ENCODE measurements at places on chromosomes 16 and 17.

DNA sequence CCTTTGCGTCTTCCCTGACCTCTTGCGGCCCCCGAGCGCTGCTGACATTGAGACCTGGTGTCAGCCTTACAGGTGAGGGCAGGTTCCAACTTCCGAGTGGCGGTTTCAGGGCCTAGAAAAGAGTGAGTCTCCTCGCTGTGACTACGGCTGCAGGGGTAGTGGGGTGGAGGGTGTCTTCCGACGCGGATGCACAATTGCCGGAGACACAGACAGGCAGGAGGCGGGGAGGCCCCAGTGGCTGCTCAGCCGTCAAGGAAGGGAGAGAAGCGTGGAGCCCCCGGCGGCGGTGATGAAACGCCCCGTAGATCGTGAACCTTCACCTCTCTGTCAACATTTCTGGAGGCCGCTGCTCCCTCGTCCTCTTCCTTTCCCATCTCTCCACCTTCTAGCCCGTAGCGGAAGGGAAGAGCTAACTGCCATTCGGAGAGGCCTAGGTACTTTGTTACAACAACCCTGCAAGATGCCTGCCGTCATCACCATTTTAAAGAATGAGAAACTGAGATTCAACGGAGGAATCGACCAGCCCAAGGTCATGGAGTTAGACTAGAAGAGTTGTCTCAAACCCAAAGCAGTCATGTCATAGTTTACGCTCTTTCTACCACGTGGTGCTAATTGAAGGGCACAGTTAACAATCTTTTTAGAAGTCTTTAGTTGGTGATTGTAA lies 485 bp downstream of the DNAJA3 start:
- DNase-seq = no peak

DNA sequence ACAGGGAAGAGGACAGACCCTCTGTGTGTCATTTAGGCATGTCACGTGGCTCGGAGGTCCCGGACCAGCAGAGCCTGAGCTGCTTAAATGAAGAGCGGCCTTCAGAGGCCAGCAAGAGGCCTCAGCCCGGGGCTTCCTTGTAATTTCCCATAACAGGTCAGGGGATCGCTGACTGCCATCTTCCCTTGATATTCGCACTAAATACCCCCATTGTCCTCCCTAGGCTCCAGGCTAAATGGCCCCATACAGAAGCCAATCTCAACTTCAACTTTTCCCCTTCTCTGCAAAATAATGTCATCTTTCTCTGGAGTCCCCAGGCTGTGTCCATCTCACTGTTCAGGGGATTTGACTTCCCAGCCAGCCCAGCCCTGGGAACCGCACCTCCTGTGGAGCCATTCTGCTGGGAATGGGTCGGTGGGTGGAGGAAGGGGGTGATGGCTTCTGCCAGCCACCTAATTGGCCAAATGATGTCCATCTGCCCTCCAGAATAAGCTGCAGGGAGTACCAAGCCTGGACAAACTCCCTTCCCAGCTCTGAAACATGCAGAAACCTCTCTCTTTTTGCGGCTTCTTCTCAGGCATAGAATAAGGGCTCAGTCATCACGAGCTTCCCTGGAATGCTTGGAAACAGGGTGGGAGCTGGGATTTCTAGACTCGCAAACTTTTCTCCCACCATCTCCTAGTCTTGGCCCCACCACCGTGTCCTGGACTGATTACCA lies 129.9 kb downstream of the SDK2 start:
- no peak for DNase-seq

- DNase-seq = no peak
Observed at GRCh38 chr16:30858829-30859423, 35.0 kb downstream of the BCL7C start.

DNA sequence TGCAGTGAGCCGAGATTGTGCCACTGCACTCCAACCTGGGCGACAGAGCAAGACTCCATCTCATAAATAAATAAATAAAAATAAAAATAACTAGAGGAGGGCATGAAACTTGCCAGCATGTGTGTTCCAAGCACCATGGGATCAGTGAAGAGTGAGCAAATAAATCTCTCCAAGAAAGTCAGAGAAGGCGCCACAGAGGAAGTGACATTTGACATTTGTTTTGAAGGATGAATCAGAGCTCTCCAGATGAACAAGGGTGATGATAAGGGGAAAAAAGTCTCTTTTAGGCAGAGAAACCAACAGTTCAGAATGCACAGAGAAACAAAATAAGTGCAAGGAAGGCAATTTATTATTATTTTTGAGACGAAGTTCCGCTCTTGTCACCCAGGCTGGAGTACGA lies 50.3 kb downstream of the IST1 start:
- no peak for DNase-seq

DNA sequence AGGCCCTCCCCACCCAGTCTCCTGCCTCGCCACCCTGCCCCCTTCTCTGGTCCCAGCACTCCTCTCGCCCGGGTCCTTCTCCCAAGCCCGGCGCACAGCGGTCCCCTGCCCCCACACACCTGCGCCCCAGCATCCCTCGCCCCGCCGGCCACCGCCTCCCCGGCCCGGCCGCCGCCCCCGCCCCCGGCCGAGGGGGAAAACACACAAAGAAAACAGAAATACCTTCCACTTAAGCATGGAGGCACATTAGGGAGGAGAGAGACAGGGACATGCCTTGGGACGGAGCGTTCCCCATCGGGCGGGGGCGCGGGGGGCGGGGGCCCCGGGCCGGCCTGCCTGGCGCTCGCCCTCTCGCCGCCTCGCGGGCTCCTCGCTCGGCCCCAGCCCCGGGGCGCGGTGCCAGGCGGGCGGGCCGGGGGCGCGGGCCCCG lies 326 bp downstream of the SRCIN1 start:
- no peak for DNase-seq

DNA sequence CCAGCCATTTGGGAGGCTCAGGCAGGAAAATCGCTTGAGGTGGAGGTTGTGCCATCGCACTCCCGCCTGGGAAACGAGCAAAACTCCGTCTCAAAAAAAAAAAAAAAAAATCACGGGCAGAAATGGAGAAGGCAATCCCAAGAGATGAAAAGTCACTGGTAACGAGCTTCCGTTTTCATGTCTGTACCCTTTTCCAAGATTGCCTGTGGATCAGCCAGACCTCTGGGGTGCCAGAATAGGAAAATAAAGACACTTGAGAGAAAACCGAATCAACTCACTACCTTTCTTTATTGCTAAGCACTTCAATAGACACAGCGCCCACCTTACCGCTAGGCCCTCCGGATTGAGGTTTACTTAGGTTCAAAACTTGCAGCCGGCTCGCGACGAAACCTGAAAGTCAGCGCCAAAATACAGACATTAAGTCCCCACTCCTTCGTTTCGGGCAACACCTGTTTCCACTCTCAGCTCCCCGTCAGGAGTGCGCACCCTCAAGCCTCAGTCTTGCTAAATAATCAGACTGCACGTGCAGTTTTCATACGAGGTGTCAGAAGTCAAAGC lies 970 bp upstream of the TRAF7 start:
- no peak for DNase-seq

GRCh38 chr16:46658925-46659324 lies 30.1 kb downstream of the VPS35 start:
- DNase-seq = no peak

GRCh38 chr17:40608061-40608581 lies 39.5 kb downstream of the SMARCE1 start:
- DNase-seq = no peak

DNA sequence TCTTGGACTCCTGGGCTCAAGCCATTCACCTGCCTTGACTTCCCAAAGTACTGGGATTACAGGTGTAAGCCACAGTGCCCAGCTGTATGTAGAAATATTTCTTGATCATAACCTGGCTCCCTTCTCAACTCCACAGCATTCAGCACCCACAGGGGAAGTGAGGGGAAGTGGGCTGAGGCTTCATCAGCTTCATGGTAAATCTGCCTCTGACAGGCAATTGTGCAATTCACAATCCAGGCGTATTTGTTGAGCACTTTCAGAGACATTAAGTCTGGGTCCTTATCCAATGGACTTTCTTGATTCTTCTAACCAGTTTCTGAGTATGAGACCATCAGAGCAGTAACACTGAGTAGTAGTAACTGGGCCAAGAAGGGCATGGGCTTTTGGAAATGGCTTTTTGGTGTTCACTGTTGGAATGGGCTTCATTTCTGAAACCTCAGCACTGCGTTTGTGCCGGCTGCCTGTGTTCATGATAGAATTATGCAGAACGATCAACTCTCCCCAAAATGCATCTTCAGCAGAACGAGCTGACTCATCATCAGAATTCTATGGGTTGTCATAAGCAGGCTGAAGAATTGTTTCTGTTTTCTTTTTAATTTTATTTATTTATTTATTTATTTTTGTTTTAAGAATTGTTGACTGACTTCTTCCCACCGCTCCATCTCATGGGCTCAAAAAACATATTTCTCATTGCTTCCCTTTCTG lies 28.9 kb downstream of the FAM20A start:
- no peak for DNase-seq

DNA sequence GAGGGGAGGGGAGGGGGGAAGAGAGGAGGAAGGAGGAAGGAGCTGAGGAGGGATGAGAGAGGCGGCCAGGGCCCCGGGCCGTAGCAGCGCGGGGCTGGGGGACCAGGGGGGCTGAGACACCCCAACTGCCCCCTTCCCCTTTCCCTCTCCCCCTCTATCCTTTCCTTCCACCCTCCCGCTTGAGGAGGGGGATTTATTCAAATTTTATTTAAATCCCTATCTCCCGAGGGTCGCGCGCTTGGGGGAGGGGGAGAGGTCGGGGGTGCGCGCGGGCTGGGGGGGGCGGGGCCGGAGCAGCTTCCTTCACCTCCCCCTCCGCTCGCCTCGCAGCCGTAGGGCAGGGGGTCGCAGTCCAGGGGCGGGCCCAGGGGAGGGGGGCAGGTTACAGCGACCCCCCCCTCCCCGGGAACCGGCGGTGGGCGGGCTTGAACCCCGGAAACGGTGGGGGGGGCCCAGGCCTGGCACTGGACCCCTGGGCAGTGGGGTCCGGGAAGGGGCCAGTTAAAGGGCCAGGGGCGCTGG lies at the start of gene FBXL19:
FBXL19 (plus strand) TSS at position 19 of the 522 bp plus-strand sequence. CDS start 2,183 bp downstream, outside the sequence.
- no peak for DNase-seq

- no peak for DNase-seq
Observed at GRCh38 chr16:3038896-3039295, 2.2 kb upstream of the BICDL2 start.

DNA sequence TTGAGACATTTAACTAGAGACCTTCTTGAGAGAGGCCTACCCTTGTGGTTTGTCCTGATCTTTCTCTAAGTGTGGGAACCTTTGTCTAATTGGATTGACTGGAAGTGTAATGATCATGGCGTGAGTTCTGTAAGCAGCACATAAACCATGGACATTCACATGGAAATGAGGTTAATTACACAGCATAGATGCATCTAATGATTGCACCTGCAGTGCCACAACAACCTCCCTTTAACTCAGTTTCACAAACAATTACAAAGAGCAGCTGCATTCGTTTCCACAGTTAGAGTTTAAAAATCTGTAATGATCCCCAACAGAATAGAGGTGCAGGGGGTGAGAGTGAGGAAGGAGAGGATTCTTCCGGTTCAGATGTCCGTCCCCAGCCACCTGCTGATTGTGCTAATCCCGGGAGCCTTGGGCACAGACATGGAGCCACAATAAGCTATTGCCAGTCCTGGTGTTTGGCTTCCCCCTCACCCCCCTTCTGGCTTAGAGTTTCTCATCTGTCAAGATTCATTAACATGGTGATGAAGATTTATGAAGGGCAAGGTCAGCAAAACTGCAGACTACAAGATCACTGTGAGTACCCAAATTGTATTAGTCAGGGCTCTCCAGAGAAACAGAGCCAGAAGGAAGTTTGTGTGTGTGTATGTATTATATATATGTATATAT lies 659.2 kb upstream of the SOX9 start:
- DNase-seq = no peak

DNA sequence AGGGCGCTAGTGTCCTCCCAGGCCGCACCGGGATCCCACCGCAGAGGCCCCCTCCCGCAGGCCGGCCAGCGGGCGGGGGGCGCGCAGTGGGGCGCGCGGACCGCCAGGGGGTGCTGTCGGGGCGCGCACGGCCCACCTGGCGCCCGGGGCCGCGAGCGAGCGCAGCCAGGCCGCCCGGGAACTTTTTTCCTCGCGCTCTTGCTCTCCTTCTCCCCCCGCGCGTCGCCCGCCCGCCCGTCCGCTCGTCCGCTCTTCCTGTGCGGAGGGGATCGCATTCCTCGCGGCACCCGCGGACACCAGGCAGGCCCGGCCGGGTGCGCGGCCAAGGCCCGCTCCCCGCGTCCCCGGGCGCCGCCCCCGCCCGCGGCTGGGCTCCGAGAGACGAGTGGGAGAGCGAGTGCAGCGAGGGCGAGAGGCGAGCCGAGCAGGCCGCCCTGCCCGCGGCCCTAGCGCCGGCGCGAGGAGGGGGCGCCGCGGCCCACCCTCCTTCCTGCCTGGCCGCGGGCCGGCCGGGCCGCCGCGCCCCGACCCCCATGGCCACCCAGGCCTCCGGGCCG lies at the start of gene RAI1:
RAI1 (plus strand) TSS at position 272 of the 557 bp plus-strand sequence. CDS start 111,491 bp downstream, outside the sequence.
- DNase-seq = peak; percentile 46

DNA sequence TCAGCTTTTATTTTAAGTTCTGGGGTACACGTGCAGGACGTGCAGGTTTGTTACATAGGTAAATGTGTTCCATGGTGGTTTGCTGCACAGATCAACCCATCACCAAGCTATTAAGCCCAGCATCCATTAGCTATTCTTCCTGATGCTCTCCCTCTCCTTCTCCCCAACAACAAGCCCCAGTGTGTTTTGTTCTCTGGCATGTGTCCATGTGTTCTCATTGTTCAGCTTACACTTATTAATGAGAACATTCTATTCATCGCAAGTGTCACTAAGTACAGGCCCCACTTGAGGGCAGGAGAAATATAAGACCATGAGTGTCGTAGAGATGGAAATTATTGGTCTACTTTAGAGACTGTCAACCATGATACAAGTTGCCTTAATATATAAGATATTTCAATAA lies 615.1 kb downstream of the CDH8 start:
- no peak for DNase-seq

DNA sequence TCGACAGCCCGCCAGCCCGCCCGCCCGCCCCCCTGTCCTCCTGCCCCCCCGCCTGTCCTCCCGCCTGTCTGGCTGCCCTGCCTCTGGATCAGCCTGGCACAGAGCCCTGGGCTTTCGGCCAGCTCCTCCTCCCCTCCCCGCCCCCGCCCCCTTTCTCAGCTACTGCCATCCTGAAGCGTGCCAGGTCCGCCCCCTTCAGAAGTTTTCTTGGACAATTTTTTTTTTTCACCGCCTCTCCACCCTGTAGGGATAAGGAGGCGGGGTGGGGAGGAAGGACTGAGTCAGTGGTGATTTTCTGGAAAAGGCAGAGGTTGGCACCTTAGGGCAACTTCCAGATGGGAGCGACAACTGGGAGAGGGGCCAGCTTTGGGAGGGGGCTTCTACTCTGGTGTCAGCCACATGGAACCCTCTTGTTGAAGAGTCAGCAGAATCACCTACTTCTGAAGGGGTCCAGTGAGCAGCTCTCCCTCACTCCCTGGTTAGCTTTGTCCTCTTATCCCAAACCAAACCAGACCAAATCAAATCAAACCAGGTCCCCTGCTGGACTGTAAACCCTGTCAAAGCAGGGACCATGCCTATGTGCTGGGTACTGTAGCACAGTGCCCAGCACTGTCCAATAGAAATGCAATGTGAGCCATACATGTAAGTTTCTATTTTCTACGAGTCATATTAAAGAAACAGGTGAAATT lies 19.7 kb downstream of the IGF2BP1 start:
- DNase-seq = no peak

- DNase-seq = peak; percentile 77
Observed at GRCh38 chr16:67537636-67538591, 9.3 kb downstream of the RIPOR1 start.
